ENCODE measurements at places on chromosomes 4 and X.

DNA sequence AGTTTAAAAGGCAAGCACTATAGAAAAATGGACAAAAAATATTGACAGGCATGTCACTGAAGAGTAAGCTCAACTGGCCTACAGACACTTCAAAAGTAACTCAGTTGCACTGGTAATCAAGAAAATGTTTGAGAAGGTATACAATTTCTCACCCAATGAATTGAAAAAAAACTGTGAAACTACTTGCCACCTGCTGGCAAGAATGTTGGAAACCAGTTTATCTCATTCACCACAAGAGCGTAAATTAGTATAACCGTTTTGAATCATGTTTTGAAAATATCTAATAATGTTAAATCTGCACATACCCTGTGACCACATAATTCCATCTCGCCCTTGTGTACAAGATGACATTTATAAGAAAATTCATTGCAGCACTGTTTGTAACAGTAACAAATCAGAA lies 31.7 kb downstream of the TXK start:
- DNase-seq = no peak

DNA sequence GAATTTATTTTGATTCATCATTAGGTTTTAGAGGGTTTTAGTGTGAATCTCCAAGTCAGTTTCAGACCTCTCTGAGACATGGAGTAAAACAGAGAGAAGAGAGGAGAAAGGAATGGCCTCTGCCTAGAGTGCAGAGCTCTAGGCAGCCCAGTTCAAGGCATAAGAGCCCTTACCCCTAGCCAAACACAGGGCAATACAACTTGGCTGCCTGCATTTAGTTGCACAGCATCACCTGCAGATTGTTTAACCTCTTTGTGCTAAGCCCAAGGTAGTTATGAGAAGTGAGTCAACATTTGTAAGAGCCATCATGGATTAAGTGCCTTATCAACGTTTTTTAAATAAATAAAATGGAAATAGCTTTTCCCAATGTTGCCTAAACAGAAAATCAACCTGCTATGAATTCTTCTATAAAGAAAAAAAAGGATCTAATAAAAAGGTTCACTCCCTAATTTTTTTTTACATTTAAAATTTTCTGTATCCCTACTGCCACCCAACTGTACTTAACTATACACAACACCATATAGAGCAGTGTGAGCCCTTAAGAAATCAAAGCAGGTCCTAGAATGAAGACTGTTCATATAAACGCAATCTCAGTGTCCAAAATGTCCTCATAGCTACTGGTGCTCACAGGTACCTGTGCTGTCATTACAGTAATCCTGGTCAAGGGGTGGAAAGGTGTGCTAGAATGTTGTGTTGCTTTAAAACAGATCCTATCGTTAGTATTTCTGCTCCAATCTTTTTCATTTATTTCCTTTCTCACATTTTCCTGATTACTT lies 36.0 kb downstream of the PF4 start:
- DNase-seq = no peak

DNA sequence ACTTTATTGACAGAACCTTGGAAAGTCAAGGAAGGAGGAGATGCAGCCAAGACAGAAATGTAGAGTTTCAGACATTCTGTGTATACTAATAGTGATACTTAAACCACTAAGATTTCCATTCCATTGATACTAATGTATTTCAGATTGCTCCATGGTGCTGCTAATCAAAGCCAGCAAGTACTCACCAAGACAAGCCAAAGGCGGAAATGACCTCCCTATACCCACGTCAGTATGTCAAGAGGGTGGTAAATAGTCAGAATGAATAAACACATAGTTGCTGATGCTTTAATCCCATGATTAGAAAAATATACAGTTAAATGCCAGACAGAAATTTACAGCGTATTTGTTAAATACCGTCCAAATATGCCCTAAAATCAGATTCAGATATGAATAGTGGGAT lies 417.8 kb upstream of the INTU start:
- no peak for DNase-seq

DNA sequence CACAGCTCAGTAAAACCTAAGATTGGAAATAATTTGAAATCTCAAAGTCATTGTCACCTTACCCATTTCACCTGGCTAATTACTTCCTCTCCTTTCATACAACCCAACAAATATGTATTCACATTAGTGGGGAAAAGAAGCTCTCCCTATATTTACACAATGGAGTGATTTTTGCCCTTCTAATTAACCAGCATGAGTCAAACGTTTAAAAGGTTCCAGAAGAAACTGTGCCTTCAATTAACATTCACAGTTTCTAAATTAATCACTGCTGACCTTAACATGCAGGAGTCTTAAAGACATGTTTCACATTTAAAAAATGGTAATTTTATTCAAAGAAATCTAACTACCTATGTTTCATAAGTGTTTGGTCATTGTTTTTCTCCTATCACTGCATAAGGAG lies 254.6 kb downstream of the CBLL2 start:
- DNase-seq = no peak

- no peak for DNase-seq
These were observed 69.1 kb downstream of the FBXL5 start for GRCh38 chr4:15586066-15586465.

DNA sequence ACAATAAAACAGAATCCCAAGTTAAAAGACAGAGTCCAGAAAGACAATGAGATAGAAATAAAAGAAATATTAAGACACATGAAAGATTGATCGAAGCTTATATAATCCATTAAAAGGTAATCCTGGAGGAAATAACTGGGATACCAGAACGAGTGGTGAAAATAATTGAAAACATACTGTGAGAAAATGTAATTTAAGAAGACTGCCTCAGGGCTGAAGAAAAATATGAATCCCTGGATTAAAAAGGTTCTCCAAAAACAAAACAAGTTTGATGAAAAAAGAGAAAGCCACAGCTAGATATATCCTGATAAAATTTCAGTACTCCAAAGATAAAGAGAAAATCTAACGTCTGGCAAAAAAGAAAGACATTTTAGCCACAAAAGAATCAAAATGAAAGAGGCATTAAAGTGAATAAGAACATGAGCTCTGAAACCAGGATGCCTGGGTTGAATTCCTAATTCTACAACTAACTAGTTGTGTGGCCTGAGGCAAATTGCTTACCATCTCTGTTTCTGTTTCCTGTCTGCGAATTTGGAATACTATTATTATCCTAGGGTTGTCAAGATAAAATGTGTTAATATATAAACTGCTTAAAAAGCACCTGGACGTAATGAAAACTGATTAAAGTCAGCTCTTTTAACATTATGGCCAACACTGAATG lies 5.5 kb downstream of the DDX60L start:
- DNase-seq = no peak

GRCh38 chr4:62618042-62618441 lies 1417.9 kb downstream of the ADGRL3 start:
- no peak for DNase-seq

GRCh38 chr4:186852073-186852420 lies 128.4 kb upstream of the FAT1 start:
- no peak for DNase-seq

DNA sequence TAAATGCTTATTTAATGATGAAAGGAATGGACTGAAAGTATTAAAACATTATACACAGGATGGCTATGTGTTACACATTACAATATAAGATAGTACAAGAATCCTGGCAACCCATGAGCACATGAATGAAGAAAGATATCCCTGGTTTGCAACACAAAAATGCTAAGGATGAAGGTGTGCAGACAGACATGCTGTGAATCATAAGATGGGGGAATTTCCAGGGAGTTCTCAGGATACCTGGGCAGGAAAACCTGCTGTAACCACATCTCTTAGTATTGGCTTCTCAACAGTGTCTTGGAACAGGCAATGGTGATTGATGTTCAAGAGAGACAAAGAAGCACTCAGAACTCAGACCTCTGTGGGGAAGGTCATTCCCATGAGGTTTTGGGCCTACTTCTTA lies 23.9 kb upstream of the ANOS1 start:
- DNase-seq = no peak

GRCh38 chr4:96025011-96025410 lies 185.1 kb downstream of the PDHA2 start:
- no peak for DNase-seq

- DNase-seq = no peak
These were observed 75.9 kb downstream of the SLC9A7 start for GRCh38 chrX:46683048-46683447.

GRCh38 chrX:32929040-32929439 lies 282.3 kb downstream of the DMD start:
- DNase-seq = no peak

Measured in HCEC 1CT (cell line).